ENCODE measurements at places on chromosomes 2 and 18.

GRCh38 chr2:214560176-214560575 lies 149.3 kb downstream of the VWC2L start:
- DNase-seq, result no peak

GRCh38 chr18:79926306-79926705 lies 25.1 kb downstream of the SLC66A2 start:
- DNase-seq, result no peak

- no peak for DNase-seq
Observed at GRCh38 chr2:179746981-179747380, 114.4 kb downstream of the ZNF385B start.

- DNase-seq, result no peak
Observed at GRCh38 chr2:64295326-64296139, 151.3 kb upstream of the PELI1 start.

- no peak for DNase-seq
Observed at GRCh38 chr2:159019021-159019420, 50.6 kb downstream of the TANC1 start.

- DNase-seq, result peak; percentile 87
Observed at GRCh38 chr18:11149441-11150270, at the start of gene PIEZO2. Gene PIEZO2 (minus strand): TSS chr18:11149569. CDS start chr18:11148588, 981 bp downstream.
